ENCODE measurements at places on chromosomes 7 and 10.

DNA sequence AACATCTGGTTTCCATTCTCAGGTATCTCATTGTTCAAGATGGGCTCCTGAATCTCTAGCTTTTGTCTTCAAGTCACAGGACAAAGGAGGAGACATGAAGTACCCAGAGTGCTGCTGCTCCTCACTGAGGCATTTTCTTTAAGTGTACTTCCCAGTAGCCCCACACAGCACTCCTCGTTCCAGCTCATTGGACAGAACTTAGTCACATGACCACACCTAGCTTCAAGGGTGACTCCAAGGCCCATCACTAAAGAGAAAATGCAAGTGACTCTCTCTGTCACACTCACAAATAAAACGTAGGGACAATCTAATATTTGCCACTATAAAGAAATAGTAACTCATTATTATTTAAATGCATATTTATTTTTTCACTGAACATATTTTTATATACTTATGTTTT, 58.3 kb upstream of the NEUROD6 start:
- DNase-seq = no peak

GRCh38 chr10:45466784-45467183, 92.8 kb downstream of the ALOX5 start:
- DNase-seq = peak; percentile 26

DNA sequence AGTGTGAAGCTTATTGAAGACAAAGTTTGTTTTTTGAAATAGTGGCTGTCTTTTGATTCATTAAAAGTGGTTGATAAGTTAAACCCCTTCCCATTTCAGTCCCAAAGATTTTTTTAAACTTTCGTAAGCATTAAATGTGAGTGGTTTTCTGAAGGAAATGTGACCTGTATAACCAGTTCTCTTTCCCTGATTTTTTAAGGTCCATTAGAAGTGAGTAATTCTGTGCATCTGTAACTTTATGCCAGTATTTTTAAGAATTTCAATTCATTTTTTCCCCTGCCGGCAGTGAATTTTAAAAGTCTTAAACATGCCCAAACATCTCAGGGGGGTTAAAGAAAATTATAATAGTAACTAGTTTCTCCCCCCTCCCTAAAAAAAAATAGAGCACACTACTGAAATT, 254.6 kb upstream of the SP8 start:
- no peak for DNase-seq

DNA sequence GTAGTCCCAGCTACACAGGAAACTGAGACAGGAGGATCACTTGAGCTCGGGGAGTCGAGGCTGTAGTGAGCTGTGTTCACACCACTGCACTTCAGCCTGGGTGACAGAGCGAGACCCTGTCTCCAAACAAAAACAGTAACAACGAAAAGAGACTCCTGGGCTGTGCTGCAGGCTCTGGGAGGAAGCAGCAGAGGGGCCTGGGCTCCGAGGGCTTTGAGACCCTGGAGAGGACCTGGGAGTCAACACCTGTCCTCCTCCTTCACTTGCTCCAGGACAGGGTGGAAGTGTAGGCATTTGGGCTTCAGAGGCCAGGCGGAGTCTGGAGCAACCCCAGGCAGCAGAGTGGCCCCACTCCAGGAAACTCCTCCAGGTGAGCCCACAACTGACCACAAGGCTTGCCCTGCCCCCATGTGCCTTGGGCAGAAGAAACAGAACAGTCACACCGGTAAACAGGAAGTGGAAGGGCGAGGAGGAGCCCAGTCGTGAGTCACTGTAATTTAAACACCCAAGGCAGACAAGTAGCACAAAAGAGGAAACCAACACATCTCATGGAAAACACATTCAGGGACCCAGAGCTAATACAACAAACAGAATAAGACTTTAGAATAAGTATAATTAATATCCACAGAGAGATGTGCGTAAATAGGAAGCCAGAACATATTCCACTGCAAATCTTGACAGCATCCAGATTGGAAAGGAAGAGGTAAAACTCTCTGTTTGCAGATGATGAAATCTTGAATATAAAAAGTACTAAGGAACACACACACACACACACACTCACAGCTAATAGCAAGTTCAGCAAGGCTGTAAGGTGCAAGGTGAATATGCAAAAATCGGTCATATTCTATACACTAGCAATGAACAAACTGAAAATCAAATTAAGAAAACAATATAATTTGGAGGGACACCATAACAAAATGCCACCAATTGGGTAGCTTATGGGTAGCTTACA, 20.5 kb upstream of the RASGEF1A start:
- peak; percentile 66 for DNase-seq

DNA sequence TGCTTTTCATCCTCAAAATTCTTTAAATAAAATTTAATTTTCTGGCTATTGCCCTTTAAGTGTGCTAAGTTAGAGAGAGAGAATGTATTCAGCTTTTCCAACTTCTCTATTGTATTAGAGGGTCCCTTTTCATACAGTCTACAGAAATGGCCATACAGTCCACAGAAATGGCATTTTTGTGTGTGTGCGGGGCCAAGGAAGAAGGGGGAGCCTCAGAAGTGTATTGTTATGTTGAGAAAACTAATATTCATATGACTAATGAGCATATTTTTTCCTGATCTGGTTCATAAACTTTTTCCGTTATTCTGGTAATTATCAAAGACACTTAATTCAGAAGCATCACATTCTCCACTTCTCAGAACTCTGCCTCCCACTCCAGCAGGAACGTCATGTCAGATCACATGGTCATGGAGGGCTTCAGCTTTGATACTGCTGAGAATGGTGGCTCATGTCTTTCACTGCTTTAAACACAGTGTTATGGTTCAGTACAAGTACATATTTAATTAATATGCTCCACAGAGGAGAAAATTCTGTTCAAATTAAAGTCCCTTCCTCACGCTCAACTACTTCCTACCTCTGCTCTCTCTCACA, 37.1 kb downstream of the ELMO1 start:
- DNase-seq = no peak

DNA sequence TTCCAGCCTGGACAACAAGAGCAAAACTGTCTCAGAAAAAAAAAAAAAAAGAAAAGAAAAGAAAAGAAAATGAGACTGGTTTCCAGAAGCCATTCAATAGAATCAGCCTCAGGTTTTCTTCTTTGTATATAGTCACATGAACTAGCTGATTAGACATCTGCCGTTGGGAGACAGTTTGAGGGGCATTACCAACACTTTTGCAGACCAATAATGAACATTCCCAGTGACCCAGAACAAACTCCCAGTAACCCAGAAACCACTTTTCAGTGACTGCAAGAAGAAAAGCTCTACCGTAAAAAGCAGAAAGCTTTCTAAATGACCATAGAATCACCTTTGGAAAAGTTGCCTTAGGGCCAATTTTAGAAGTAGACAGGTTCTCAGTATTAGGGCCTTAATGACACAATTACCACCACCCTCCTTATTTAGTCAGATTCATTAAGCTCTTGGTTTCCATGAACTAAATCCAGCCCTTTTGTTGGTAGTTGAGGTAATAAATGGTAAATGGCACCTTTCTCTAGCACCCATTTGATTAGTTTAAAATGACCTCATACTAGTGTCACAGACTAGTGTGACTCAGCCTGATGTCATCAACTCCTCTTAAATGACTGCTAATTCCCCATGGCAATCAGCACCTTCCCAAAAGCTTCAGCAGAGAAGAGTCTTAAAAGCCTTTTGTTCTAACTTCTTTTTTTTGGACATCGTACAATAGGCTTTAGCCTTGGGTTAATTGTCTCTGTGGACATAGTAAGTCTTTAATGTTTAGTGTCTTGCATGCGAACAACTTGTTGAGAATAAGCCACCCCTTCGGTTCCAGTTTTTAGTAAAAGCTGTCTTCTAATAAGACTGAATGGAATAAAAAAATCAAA, 33.6 kb upstream of the XRCC2 start:
- DNase-seq = no peak

GRCh38 chr7:23473844-23474093, 3.5 kb upstream of the IGF2BP3 start:
- no peak for DNase-seq

Measured in CD4-positive, alpha-beta T cell treated with Interleukin-15 for 1 hour (primary cell).